ENCODE measurements at places on chromosomes 2 and 18.

DNA sequence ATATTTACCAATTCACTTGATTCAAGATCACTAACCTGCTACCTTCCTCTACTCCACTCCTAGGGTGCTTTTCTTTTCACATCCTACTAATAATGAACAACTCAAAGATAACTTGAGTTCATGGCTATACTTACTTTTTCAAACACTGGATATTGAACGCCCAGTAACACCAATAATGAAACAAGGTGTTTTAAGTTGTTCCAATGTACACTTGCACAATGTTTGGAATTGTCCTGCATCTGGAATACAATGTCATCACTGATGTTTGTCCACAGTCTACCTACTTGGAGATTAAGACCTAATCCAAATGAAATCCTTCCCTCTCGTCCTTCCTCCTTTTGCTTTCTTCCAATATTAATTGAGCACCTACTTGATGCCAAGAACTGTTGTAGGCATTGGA is 218.3 kb upstream of the TMEM200C start:
- no peak for DNase-seq

- DNase-seq, result no peak
Measured at GRCh38 chr2:164599954-164600589, 21.2 kb downstream of the GRB14 start.

GRCh38 chr2:30191819-30192271 is 39.5 kb upstream of the LBH start:
- no peak for DNase-seq

- no peak for DNase-seq
Measured at GRCh38 chr2:128438091-128438490, 119.4 kb upstream of the HS6ST1 start.

DNA sequence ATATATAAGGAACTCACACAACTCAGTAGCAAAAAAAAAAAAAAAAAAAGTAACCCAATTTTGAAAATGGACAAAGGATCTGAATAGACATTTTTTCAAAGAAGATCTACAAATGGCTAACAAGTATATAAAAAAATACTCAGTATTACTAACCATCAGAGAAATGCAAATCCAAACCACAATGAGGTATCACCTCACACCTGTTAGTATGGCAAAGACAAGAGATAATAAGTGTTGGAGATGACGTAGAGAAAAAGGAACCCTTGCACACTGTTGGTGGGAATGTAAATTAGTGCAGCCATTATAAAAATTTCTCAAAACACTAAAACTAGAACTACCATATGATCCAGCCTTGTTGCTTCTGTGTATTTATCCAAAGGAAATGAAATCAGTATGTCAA is 5.8 kb upstream of the CNDP1 start:
- DNase-seq, result no peak

- no peak for DNase-seq
Measured at GRCh38 chr2:200320344-200320743, 13.9 kb downstream of the SPATS2L start.

- DNase-seq, result no peak
Measured at GRCh38 chr2:27737676-27738348, 33.7 kb upstream of the MRPL33 start.

- DNase-seq, result no peak
Measured at GRCh38 chr18:63683152-63683551, 19.6 kb upstream of the SERPINB11 start.

GRCh38 chr2:72210470-72210869 is 62.8 kb upstream of the CYP26B1 start:
- DNase-seq, result no peak

DNA sequence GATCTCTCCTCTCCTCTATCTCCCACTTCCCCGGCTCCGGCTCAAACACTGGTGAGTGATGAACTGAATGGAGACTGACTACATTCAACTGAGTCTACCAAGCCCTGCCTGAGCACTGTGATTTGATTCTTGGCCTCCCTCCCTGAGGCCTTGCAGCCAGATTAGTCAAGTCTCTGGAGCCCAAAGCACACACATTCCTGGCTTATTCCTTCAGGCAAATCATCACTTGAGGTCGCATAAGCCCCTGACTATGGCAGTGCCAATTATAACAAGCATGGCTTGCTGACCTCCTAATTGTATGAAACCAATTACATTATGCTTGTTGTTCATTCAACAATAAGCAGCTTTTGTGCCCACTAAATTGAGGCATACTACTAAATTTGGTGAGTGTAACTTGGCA is 34.6 kb downstream of the EFEMP1 start:
- no peak for DNase-seq

- no peak for DNase-seq
Measured at GRCh38 chr2:120398051-120398995, 52.4 kb downstream of the INHBB start.

GRCh38 chr2:8285081-8285480 is 396.8 kb upstream of the ID2 start:
- no peak for DNase-seq

DNA sequence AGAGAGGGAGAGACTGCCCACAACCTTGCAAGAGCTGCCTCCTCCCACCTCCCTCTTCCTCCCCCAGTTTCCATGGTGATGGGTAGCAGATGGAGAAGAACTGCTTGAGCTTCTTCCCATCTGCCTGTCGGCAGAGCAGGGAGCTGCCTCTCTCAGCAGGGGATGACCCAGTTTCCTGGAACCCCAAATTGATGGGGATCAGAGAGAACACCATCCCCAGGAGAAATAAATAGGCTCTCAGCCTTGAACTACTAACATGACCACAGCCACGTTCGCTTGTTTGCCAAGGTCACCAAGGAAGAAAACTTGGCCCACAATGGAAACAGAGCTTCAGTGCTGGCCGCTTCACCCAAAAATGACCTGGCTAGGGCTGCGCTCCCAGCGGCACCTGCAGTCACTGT is 82.2 kb downstream of the ADD2 start:
- no peak for DNase-seq

DNA sequence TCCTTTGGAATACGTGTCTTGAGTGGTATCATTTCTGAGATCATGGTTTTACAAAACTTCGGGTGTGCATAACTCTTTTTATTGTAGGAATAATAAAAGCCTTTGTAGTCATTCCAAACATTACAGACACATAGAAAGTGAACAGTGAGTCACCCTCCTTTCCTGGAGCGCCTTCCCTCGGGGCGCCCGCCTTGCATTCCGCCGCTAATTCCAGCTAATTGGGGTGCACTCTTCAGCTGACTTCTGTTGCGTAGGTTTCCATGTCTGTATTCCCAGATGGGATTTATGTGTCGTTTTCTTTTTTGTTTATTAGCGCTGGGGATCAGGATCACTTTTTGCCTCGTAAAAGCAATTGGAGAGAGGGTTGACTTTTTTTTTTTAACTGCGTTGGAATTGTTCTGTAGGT is 18.7 kb downstream of the SH3BP4 start:
- no peak for DNase-seq

DNA sequence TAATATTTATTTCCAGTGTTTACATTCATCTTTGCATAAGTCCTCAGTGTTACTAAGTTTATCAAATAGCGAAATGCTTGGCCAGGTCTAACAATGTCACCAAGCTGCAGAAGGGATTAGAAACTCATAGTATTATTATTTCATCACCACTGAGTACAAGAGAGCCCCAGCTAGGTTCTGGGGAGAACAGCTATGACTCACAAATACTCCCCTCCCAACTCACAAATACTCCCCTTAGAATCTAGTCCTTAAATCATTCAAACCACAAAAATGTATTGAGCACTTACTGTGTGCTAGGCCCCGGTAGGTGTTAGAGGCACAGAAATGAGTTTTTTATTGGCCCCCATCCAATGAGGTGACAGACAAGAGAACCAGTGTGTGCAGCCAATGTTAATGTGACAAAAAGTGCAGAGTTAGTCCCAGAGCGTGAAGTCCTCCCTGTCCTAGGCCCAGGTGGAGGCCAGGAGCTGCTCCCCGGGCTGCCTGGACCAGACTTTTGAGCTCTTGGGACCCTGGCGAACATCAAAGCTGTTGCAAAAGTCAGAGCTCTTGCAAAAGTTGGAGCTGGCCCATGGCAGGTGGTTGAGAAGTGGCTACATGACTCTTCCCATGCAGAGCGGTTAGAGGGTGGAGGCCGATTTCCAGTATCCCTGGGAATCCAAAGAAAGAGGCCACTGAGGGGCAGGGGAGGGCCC is 9.8 kb downstream of the STEAP3 start:
- no peak for DNase-seq

DNA sequence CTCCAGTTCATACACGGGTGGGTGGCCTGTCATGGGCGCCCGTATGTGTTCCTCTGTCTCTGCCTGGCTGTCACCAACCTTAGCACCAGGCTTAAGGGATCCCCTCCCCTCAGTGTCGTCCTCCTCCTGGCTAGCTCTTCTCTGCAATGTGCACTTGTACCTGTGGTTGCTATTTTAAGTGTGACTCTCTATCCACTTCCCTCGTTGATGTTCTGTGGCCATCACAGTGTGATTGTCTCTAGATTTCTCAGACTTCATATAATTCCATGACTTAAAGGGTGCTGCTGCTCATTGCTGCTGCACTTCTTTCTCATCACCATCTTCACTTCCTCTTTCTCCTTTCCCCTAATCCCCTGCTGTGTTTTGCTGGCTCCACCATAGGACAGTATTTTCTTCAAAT is 143.4 kb downstream of the EML6 start:
- no peak for DNase-seq

DNA sequence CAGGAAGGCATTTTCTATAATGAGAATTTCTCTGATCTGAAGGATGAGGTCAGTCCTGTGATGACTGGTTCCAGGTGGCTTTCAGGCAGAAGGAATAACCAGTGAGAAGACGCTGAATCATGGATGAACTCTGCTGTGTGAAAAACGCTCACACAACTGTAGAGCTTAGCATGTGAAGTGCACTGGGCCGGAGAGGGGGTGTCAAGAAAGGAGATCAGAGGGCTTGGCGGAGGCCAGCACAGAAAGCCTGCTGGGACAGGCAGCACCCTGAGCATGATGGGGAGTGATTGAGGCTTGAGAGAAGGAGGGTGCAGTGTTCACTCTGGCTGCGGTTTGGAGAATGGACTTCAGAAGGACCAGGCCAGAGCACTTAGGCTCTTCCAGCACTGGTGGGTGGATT is 236.5 kb downstream of the TPGS2 start:
- no peak for DNase-seq

- DNase-seq, result no peak
Measured at GRCh38 chr2:235518322-235519090, 24.7 kb downstream of the AGAP1 start.

GRCh38 chr2:28567061-28567471 is 71.2 kb downstream of the PLB1 start:
- no peak for DNase-seq
